ACHN (cell line): ENCODE measurements at places on chromosomes 2 and 18.
A peak's percentile ranks its signal among the peaks of the same experiment; 100 is the strongest.

DNA sequence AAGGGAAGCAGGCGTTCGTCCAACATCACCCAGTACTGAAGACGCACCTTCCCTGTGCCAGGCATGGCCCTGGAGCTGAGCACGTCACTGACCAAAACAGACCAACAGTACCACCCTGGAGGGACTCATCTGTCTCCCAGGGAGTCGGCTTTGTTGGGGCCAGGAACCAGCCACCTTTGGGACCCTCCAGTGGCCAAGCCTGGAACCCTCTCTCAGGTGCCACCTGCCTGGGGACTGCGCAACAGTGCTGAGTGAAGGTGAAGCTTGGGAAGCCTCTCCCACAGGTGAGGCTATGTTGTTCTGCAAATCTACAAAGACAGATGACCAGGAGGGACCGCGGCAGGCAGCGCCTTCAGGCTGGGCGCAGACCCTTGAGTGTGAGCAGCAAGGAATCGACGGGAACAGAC is 91.4 kb upstream of the OTOS start:
- no peak for DNase-seq

DNA sequence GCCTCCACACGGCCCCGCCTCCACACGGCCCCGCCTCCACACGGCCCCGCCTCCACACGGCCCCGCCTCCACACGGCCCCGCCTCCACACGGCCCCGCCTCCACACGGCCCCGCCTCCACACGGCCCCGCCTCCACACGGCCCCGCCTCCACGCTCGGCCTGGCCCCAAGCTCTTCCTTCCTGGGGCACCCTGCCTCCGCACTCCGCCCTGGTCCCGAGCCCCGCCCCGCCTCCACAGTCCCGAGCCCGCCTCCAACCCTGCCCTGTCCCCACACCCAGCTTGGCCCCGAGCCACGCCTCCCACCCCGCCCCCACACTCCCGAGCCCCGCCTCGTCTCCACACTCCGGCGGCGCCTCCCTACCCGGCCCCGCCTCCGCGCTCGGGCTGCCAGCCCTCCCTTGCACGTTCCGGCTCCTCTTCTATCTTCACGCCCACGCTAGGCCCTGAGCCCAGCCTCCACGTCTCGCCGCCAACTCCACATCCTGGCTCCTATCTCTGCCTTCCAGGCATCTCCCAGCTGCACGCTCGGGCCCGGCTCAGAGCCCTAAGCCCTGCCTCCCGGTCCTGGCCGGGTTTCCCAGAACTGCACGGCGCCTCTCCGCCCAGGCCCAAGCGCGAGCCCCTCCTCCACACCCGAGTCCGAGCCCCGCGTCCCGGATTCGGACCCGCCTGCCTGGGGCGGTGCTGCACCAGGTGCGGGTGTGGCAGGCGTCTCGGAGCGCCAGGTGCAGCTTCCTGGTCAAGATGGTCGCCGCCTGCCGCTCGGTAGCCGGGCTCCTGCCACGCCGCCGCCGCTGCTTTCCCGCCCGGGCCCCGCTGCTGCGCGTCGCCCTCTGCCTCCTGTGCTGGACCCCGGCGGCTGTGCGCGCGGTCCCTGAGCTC is at the start of gene TMEM87B:
TSS of gene TMEM87B (plus strand) at position 423 of the 883 bp plus-strand sequence. CDS start at position 746, 323 bp downstream.
- DNase-seq = peak; percentile 96

DNA sequence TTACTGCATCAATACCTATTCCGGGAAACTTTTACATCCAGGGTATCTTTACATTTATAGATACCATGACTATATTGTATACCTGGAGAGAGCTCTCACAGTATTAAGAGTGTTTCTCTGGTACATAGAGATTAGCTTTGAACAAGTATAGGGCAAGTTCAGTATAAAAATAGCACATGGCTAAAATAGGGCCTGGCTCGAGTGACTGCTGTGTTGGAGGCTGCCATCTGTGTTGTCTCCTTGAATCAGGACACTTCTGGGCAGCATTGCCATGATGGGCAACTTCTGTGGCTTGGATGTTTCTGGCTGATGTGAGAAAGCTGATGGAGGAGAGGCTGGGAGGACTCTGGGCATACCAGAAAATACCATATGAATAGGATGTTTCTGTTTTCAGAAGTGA is 18.7 kb downstream of the ARHGAP28 start:
- no peak for DNase-seq

GRCh38 chr2:160362541-160362940 is 131.1 kb downstream of the RBMS1 start:
- no peak for DNase-seq

GRCh38 chr18:59072727-59073421 is 66.8 kb upstream of the SEC11C start:
- no peak for DNase-seq

- no peak for DNase-seq
These were observed 189.6 kb upstream of the TNP1 start for GRCh38 chr2:217049422-217049821.

GRCh38 chr18:25350489-25351251 is 1.3 kb downstream of the ZNF521 start:
- no peak for DNase-seq

- no peak for DNase-seq
These were observed 113.5 kb downstream of the NYAP2 start for GRCh38 chr2:225512876-225513540.

DNA sequence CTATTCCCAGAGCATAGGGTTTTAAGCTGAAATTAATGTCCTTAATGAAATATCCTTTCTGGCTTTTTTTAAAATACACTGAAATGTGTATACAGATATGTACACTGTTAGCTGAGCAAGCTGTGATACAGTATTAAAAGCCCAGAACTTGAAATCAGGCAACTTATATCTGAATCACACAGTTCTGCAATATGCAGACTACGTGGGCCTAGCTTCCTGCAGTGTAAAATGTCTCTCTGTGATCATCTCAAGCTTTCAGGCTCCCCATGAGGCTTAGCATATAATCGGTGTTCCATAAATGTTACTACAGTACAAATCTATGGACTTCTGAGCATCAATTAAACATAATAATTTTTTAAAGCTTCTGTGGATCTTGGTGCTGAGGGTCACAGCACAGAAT is 8.2 kb downstream of the FBXO15 start:
- DNase-seq = no peak

- no peak for DNase-seq
These were observed 20.5 kb downstream of the SETBP1 start for GRCh38 chr18:44701227-44701626.

DNA sequence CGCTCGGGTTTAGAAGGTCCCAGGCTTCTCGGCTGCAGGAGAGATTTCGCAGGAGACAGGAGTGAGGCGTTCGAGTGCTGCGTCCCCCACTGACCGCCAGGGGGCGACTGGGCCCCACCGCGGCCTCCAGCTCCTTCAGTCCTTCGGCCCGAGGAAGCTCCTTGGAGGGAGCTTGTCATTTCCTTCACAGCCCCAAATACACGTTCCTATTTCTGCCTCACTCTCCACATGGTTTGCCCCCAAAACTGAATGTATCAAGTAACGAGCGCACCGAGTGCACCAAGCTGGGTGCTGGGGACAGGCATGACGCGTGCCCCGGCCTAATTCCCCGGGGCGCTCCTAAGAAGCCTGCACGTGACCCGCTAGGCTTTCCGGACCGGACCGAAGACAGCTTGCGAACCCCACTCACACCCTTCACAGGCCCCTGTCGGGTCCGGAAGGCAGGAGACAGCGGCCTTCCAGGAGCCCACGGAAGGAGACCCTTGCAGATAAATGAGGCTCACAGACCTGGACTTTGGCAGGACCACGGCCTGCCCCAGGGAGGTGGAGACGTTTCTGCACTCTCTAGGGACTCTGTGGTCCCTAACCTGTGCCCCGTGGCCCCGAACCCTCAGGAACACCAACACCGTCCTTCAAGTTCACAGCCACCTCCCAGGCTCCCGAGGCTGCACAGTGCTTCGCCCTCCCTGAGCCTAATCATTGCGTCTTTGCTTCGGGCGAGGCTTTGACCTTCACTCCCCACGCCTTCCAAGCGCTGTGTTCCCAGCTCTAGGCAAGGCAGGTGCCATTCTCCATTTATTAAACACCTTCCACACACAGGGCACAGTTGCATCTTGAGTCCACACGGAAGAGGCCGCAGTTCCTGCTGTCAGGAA is 13.0 kb upstream of the FAHD2A start:
- DNase-seq = peak; percentile 47

DNA sequence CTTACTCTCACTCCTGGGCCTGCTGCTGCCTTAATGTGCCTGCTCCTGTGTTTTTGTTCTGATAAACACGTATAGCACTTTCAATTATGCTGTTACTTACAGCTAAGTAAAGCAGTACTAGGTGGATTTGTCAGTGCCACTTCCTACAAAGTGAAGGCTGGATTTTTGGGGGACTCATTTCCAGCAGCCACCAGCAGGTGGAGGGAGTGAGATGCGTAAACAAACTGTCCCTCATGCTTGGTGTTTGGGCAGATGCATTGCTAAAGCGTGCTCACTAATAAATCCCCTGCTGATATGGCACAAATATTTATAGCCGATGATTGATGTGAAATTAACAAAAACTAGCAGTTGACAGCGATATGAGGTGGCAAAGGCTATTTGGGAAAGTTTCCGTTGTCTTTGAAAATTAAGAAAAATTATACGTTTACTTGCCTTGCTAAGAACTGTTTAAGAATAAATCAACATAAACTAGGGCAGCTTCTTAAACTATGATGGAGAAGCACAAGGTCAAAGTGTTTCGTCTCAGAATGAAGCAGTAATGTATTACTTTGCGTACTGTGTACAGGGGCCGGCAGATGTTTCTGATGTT is 101.7 kb downstream of the AGAP1 start:
- peak; percentile 73 for DNase-seq

- no peak for DNase-seq
These were observed 166.7 kb downstream of the CLIP4 start for GRCh38 chr2:29281916-29282247.

DNA sequence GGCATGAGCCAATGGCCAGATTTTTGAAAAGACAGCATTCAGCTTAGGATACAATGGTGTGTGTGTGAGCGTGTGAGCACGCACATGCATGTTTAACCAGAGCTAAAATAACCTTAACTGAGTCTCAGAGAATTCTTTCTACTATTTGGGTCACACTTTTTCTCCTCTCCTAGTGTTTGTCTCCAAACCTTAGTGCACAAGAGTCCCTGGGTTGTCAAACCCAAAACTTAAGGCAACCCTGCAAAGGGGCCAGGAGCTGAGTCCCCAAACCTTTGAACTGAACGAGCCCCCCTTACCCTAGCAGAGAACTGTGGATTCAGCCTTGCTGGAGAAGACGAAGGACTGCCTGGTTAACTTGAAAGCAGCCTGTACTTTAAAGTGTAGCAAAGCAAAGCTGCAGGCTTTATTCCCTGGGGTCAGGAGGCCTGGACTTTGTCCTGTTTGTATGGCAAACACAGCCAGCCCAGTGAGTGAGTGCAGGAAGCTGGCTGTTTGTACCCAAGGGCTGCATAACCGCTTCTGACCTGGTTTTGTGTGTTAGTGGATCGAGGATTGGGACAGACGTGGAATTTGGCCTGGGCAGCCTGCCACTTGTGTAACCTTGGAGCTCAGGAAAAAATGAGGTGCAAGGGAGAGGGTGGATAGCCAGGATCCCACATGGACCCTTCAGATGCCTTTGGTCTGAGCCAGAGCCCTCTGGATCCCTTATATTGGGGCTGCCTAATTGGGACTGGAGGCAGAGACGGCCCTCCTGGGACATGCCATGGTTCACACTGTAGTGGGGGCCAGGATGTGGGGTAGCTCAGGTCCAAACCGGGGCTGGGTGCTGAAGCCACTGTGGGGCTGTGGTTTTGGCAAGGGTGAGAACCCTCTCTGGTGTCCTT is 6.4 kb upstream of the PSMD1 start:
- no peak for DNase-seq

GRCh38 chr18:453400-453799 is 47.1 kb downstream of the COLEC12 start:
- no peak for DNase-seq

GRCh38 chr2:10079870-10080535 is at the start of gene CYS1:
Gene CYS1, minus strand, starts transcription at chr2:10080411. Its CDS starts 188 bp downstream, at chr2:10080223.
- DNase-seq = peak; percentile 18

DNA sequence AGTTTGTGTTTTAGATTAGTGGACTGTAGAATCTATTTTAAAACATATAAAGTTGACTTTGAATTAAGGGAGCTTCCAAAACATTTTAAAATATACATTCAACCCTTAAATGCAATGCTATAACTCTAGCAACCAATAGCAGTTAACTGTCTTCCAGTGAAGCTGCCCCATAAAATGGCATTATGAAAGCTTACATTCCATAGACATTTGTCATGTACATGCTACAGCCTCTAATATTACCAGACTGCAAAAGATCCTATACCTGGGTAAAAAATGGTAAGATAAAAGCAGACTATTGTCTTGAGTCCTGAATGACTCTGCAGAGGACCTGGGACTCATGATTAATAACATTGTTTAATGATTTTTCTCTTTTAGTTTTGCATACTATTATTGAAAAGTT is 489.4 kb downstream of the LRP1B start:
- peak; percentile 18 for DNase-seq

- DNase-seq = no peak
These were observed 395.8 kb downstream of the LNPK start for GRCh38 chr2:175606010-175606841.

- no peak for DNase-seq
These were observed 28.8 kb downstream of the COLEC12 start for GRCh38 chr18:471716-472115.

- no peak for DNase-seq
These were observed 37.8 kb downstream of the NYAP2 start for GRCh38 chr2:225437319-225437718.

- DNase-seq = no peak
These were observed 20.3 kb upstream of the PDE1A start for GRCh38 chr2:182447163-182447562.
